Memory B cell (primary cell): ENCODE measurements at places on chromosomes 1 and 21.

DNA sequence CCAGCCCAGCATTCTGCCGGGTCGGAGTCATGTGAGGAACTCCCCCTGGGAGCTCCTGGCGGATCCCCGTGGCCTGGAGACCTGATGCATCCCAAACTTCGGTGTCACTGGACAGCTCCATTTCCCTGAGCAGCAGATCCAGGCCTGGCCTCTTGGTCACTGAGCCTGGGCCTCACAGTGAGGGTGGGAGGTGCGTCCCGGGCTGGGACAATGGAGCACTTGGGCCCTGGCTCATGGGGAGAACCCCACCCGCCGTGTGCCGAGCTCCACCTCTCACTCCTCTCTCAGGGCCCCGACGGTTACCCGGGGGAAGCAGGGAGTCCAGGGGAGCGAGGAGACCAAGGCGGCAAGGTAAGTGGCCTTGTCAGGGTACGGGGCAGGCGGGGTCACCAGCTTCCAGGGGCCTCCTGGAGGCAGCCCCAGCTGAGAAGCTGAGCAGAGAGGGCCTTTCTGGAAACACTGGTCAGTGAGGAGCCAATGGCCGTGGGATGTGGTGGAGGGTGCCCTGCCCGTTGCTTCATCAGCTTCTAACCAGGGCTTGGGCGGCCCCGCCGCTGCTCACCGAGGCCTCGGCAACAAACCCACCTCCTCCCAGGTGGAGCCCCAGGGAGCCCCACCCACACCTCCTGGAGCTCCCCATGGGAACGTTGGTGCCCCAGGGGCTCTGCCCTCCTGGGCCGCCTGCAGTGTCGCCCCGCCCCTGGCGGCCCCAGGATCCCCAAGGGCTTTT lies 19.8 kb downstream of the COL6A2 start:
- DNase-seq: no peak

DNA sequence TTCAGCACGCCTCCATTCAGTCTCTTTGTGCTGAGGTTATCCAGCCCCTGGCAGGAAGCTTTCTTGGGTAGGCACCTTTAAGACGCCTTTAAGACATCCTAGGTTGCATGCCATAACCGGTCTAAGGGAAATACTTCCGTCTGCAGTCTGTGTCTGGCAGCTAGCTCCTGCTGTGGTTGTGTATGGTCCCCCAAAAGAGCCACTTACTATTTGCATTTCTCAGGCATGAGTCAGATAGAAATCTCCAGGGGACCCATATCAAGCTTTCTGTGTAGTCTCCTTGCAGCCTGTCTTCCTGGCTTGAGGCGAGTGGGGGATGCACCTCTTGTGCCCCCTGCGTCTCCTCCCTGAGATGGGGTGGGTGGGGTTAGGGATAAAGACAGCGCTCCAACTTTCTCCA lies 10.0 kb upstream of the RYR2 start:
- DNase-seq: no peak

GRCh38 chr1:198669023-198669698 lies 30.3 kb downstream of the PTPRC start:
- no peak for DNase-seq

GRCh38 chr1:41638086-41639024 lies 153.9 kb upstream of the EDN2 start:
- DNase-seq: no peak

DNA sequence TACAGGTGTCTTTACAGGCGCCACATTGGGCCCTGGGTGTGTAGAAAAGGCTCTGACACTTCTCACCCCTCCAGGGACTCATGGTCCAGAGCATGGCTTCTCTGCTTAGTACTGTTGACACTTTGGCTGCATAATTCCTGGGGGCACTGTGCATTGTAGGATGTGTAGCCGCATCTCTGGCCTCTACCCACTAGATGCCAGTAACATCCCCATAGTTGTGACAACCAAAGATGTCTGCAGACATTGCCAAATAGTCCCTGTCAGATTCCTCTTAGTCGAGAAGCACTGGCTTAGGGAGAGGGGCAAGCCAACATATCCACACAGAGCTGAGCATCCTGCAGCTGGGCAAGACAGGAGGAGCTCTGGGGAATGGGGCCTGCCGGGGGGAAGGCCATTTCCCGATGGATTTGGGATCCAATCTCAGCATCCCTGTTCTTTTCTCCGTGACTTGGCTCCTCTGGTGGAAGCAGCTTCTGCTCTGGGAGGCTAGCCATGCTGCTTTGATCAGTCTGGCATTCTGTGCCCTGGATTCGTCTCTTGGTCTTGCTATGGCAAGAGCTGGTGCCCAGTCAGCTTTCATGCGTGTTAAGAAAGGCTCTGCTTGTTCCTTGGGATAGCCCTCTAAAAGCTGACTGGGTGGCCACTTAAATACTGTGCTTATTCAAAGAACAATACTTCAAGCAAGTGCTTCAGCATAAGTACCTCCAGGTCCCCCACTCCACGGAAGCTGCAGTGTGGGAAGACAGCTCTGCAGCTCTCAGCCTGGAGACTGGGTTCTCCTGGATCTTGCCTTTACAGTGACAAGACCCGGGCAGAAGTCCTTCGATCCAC lies 38.3 kb upstream of the SCMH1 start:
- DNase-seq: no peak

GRCh38 chr1:62995173-62995572 lies 211.2 kb downstream of the ATG4C start:
- DNase-seq: no peak

DNA sequence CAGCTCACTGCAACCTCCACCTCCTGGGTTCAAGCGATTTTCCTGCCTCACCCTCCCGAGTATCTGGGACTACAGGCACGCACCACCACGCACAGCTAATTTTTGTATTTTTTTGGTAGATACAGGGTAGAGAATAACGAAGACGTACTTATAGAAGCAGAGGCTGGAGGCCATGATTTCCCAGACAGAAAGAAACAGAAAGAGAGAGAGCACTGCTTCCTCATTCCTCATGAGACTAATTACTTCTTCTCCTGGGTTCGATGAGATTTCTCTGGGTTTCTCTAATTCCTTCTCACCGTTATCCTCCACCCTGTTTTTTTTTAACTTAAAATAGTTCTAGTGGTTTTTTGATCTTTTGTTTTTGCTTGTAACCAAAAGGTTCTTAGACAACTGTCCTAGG lies 23.4 kb upstream of the PTP4A2 start:
- no peak for DNase-seq

GRCh38 chr1:196535727-196536126 lies 72.5 kb downstream of the KCNT2 start:
- DNase-seq: no peak
